ENCODE measurements at places on chromosomes 11 and 22.

- DNase-seq: no peak
Measured at GRCh38 chr22:37025500-37026070, 6.0 kb downstream of the MPST start.

DNA sequence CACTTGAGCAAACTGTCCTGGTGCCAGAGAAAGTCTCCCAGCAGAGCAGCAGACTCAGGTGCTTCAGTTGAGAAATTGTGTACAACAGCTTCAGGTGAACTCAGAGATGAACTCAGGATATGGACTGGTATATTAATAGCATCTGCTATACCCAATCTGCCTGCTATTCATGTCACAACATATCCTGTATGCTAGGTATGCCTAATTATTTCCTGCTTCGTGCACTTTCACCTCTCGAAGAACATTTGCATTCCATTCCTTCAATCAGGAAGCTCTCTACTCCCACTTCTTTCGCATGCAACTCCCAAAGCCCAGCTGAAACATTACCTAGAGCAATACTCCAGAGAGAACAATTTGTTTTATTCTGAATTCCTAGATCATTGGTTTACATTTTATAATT lies 207.7 kb downstream of the KCNA4 start:
- DNase-seq: no peak

- DNase-seq: no peak
Measured at GRCh38 chr22:30930228-30930627, 38.3 kb downstream of the MORC2 start.

DNA sequence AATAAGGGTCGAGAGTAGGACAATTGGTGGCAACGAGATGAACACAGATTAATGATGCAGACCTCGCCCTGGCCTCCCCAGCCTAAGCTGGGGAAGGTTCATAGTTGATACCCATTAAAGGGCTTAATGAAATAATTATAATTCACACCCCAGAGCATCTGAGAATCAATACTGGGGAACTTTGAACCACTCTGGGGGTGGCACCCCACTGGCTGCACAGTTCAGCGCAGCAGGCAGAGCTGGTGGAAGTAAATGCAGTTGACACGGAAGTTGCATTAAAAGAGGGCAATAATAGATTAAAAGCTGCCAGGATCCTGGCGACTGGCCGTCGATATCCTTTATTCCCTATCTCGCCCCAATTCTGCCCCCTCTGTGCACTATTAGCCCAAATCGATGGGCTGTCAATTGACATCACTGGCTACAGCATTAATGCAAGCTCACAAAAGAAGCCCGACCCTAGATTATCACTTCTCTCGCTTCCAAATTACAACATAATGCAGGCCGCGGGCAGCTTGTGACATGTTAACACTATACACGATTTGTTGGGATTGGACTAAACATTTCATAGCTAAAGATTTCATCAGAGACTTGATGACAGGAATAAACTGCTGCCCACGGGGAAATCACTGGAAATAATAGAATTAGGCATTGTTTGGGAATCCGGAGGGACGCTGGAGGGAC lies 14.5 kb downstream of the HSPA8 start:
- no peak for DNase-seq

DNA sequence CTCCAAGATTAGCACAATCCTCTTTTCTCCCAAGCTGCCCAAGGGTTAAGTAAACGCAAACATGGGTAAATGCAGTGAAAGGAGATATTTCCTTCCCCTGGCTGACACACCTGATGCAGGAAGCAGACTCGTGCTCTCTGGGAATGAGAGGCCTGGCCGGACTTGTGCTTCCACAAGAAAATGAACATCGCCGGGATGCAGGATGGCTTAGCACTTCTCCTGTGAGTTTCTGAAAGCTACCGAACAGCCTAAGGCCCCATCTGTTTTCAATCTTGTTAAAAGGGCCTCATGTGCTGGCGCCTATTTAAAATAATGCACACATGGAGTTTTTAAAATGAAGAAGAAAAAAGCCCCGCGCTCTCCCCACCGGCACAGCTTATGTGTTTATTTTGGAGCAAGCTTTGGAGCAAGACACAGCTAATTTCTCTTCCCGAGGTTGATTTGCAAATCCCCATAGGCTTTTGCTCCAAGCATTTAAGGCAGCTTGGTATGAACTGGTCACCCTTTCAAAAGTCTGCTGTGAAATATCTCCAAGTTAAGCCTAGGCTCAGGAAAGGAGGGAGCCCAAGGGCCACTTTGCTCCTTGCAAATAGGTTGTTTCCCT lies 100.9 kb downstream of the SYN3 start:
- no peak for DNase-seq

All from central memory CD8-positive, alpha-beta T cell (primary cell).